ENCODE measurements at places on chromosomes 13 and 19. TPM values are rescaled to one million over a fixed set of nuclear protein-coding genes. Genes with fewer than 3 reads are reported as not detected.

NECTIN2 gene
- total RNA-seq, result 0.66 TPM

DNA sequence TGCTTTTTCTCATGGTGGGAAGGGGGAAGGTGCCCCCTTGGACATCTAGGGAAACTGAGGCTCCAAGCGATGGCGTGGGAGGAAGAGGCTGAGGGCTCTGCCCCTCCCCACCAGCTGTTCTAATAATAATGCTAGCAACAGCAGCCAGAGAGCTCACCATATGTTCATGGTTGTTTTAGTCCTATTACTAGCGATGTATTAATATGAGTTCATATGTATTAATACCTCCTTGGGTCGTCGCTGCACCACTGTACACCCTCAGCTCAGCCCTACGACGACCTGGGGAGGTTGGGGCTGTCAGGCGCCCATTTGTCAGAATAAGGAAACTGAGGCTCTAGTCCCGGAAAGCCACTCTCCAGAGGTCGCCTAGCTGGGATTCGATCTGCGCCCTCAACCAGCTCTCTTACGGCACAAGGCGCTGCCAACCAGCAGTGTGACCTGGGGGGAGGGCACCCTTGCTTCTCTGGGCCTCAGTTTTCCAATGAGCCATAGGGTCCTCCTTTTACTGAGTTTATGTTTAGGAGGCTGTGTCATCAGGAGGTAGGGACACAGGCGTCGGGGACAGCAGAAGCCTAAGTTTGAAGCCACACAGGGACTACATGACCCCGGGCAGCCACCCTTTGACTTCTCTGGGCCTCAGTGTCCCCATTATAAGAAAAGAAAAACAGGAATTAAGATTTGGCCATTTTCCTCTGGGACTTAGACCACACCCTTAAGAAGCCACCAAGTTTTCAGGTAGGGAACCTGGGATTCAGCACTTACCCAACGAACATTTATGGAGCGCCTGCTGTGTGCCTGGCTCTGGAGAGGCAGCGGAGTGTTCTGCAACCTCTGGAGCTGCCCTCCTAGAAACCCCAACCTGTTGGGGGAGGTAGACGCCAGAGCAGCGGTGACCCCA is 664 bp downstream of the MAST3 start:
- no peak for DNase-seq

DNA sequence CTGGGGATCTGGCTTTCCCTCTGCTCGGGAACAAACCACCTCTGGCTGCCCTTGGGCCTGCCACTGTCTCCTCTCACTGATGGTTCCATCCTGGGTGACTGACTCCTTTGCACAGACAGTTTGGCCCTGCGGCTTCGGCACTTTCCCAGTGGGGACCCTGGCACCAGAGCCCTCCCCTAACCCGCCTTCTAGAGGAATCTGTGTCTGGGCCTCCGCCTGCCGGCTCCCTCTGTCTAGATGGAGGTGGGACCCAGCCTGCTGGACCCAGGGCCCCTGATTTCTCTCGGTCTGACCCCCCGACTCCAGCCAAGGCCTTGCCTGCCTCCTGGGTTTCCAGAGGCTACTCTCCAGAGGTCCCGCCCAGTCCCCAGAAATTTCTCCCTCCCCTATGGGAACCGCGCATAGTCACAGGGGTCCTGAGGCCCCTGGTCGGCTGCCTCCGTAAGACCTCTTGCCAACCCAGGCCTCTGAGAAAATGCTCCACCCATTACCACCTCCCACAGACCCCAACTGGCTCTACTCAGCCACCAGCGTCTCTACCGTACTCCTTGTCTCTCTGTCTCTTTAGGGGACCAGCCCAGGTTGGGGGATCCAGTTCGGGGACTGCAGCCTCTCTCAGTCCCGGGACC is 2.7 kb downstream of the CCDC106 start:
- DNase-seq, result no peak

ADM5 gene
- 7.2 TPM for total RNA-seq

INTS6 gene
- total RNA-seq, result 56.6 TPM

DNA sequence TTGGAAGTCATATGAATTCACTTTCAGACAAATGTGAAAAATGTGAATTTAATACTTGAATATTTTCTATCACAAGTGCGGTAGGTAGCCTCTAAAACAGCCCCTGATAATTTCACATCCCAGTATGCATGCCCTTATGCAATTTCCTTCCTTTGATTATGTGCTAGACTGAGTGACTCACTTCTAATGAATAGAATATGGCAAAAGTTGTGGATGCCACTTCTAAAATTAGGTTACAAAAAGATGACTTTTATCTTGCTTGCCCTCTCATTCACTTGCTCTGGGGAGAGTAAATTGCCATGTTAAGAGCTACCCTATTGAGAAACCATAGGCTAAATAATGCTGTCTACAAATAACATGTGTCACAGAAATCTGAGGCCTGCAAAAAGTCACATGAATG is 402.5 kb upstream of the PCDH9 start:
- DNase-seq, result no peak

DNA sequence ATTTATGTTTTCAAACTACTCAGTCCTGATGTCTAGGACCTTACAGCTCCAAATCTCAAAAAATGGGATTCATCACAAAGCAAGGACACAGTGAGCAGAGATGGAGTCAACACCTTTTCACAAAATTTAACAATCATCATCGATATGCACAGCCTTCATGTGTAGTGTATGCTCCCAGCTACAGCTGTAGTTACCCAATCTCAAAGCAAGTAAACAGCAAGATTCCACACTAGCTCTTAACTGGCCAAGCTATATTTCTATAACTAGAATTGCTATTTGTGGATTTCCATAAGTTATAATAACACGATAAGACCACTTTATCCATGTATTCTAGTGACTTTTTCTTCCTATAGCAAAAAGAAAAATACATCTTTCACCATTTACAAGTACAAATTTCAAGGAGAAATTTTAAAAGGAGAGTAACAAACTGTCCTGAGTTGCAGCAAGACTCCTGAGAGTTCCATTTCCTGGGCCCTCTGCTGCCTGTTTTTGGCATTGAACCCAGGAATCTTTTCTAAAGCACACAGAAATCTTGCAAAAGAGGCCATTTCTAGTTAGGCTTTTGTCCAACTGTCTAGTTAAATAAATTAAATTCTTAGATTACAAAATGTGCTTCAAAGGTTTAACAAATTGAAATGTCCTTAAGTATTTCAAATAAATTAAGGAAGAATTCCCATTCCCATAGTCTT is 460.6 kb downstream of the FGF14 start:
- no peak for DNase-seq

GRCh38 chr19:4401769-4402170 is 670 bp upstream of the CHAF1A start:
- DNase-seq, result no peak

- no peak for DNase-seq
These were observed 775.7 kb upstream of the SPRY2 start for GRCh38 chr13:81116461-81117282.

DNA sequence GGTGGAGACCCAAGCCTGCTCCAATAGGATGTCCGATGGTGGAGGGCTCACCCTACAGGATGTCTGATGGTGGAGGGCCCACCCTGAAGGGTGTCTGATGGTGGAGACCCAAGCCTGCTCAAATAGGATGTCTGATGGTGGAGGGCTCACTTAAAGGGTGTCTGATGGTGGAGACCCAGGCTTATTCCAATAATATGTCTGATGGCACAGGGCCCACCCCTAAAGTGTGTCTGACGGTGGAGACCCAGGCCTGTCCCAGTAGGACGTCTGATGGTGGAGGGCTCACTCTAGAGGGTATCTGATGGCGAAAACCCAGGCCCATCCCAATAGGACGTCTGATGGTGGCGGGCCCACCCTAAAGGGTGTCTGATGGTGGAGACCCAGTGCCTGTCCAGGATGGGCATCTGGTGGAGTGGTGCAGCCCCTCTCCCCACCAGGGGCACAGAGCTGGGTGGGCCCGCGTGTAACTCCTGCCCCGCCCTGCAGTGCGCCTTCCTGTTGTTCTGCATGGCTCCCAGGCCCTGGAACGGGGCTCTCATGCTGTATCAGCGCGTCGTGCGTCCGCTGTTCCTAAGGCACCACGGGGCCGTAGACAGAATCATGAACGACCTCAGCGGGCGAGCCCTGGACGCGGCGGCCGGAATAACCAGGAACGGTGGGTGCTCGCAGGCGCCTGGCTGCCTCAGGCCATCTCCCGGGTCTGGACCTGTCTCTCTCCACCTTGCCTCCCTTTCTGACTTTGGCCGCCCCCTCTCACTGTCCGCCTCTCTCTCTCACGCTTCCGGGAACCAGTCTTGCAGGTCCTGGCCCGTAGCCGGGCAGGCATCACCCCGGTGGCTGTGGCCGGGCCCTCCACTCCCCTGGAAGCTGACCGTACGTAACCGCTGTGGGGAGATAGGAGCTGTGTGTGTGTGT is 5.1 kb downstream of the REEP6 start:
- DNase-seq, result no peak

- no peak for DNase-seq
These were observed 190.4 kb upstream of the SOX1 start for GRCh38 chr13:111876506-111876905.

GRCh38 chr19:39160889-39161672 is 35.5 kb downstream of the PAK4 start:
- DNase-seq, result no peak

- DNase-seq, result no peak
These were observed 6.1 kb upstream of the ERVV-1 start for GRCh38 chr19:53007606-53008005.

GRCh38 chr19:29533578-29534544 is 8.1 kb downstream of the VSTM2B start:
- no peak for DNase-seq

TEX26 gene
- not detected for total RNA-seq

WTIP gene
- 0.83 TPM for total RNA-seq

SIGLEC12 gene
- 1.0 TPM for total RNA-seq

- no peak for DNase-seq
These were observed 21.4 kb downstream of the DNAJC15 start for GRCh38 chr13:43044720-43045301.

- DNase-seq, result no peak
These were observed 149.2 kb downstream of the MIPEP start for GRCh38 chr13:23740002-23740401.

GRCh38 chr13:101624981-101625380 is 172.5 kb downstream of the ITGBL1 start:
- DNase-seq, result no peak

PLA2G4C gene
- total RNA-seq, result 1.7 TPM

VSTM1 gene
- not detected for total RNA-seq

GRCh38 chr19:42066075-42066754 is 3.8 kb downstream of the GRIK5 start:
- no peak for DNase-seq

DNA sequence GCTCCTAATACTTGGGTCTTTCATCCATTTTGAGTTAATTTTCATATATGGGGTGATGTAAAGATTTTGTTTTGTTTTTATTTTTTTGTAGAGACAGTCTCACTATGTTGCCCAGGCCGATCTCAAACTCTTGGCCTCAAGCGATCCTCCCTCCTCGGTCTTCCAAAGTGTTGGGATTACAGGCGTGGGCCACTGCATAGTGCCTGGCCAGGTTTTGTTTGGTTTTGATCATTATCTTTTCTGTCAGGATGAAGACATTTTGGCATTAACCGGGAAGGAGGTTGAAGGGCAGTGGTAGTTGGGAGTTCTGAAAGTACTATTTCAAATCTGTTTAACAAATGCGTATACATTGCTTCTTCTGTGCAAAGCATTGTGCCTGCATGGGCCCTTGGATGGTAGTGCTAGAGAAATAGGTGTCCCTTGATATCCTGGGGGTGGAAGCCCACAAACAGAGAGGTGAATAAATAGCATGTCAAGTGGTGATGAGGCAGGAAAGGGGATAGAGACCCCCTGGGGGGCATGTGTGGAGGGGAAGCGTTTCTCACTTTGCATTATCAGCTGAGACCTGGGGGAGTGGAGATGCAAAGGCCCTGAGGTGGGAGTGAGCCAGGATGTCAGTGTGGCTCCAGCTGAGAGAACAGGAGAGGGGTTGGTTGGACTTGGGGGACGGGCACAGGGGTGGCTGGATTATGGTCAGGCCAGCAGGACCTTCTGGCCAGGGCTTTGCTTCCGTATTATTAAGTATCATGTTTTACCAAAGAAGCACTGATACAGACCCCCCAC is 41.4 kb downstream of the GATAD2A start:
- no peak for DNase-seq

DNA sequence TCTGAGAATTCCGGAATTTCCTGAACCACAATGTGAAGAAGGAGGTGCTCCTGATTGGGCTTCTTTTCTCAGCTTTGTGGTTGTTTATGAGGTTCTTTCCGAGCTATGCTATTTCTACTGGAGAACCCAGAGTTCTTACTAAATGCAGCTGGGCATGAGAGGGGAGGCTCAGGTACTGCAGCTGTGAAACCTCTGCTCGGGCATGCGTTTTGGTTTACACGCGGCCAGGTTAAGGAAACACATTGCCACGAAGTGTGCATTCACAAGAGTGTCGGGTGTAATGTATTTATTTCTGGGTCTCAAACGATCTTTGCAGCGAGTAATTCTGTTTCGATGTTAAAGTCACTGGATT is 661 bp upstream of the MIR17HG start:
- peak; percentile 19 for DNase-seq

MRI1 gene
- 43.5 TPM for total RNA-seq

DNA sequence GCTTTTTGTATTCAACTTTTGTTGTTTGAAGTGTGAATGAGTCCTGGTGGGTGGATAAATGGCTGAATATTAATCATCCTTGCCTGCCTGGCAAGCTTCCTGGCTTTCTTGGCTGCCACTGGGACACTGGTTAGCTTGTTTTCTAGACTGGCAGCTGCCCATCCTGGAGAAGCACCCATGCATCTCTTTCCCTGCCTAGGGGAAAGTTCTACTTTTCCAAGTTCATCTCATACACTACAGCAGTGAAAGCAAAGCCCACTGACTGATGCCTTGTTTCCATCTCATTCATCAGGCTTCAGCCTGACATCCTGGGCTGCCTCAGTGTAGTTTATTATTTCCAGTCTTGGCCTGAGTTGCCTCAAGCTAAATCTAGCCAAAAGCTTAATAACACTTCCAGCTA is 244.8 kb downstream of the PCDH20 start:
- DNase-seq, result no peak

YJEFN3 gene
- total RNA-seq, result 6.5 TPM

DNA sequence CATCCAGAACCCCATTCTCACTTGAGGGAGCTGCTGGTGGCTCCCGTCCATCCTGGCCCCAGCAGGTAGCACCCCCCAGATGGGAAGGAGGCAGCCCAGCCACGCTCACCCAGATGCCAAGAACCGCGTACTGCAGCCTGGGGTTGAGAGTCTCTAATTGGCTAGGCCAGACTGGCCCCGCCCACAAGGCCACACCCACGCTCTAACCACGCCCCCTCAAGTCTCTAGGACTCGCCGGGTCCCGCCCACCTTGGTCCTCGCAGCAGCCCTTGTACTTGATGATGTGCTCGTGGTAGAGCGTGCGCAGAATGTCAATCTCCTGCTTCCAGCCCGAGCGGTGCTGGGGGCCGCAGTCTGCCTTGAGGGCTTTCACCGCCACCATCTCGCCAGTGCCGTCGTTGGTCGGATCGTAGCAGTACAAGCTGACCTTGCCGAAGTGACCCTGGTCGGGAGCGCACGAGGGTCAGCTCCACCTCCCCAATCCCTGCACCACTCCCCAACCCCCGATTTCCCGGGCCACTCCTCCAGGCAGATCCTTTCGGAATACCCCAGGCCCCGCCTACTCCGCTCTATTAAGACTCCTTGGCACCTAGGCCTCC is 14.5 kb upstream of the ICAM3 start:
- DNase-seq, result peak; percentile 29
